ENCODE measurements at places on chromosomes 12 and 14.

DNA sequence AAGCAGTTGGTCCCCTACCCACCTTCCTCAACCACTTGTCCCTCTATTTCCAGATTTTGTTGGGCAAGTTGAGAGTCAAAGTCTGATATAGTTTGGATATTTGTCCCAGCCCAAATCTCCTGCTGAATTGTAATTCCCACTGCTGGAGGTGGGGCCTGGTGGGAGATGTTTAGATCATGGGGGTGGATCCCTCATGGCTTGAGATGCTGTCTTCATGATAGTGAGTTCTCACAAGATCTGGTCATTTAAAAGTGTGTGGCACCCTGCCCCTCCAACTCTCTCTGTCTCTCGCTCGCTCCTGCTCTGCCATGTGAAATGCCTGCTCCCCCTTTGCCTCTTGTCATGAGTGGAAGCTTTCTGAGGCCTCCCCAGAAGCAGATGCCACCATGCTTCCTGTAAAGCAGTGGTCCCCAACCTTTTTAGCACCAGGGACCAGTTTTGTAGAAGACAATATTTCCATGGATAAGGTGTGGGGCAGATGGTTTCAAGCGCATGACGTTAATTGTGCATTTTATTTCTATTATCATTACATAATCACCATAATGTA, 37.3 kb upstream of the BCL11B start:
- no peak for DNase-seq

- DNase-seq: no peak
Measured at GRCh38 chr14:64912261-64912660, 2.0 kb upstream of the CHURC1 start.

- DNase-seq: no peak
Measured at GRCh38 chr12:74129702-74130101, 407.9 kb upstream of the ATXN7L3B start.

GRCh38 chr14:38737686-38738407, 365.2 kb downstream of the SEC23A start:
- DNase-seq: no peak

- no peak for DNase-seq
Measured at GRCh38 chr12:93645702-93646101, 31.5 kb upstream of the CRADD start.

DNA sequence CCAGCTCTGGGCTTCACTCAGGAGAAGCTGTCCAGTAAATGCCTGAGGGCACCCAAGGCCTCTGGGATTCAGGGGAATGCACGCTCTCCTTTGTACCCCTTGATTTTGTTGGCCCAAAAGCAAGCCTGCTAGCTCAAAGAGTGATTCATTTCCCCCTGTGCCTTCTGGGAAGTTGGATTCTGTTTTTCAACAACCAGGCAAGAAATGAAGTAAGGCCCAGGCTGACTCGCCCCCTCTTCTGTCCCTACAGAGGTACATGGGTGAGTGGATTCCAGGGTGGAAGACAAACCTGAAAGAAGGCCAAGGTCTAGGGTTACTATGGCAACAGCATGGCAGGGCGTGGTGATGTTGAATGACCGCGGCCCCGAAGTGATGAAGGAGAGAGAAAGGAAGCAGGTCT, 9.3 kb upstream of the SERPINA5 start:
- DNase-seq: no peak

GRCh38 chr12:88575361-88575970, 4.8 kb downstream of the KITLG start:
- no peak for DNase-seq

GRCh38 chr14:105890474-105891220, 364.3 kb downstream of the TMEM121 start:
- no peak for DNase-seq

DNA sequence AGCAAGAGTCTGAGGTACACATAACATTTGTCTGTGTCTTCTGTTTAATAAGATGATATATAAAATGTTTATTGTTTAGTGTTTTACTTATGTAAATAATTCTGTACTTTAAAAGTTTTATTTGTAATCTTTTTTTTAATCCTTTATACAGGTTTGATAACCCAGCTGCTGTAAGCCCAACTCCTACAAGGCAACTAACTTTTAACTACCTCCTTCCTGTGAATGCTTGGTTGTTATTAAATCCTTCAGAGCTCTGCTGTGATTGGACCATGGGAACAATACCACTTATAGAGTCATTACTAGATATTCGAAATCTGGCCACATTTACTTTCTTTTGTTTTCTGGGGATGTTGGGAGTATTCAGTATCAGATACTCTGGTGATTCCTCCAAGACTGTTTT, 24.1 kb downstream of the TMTC3 start:
- no peak for DNase-seq
